ENCODE measurements at places on chromosomes 11 and 22.

DNA sequence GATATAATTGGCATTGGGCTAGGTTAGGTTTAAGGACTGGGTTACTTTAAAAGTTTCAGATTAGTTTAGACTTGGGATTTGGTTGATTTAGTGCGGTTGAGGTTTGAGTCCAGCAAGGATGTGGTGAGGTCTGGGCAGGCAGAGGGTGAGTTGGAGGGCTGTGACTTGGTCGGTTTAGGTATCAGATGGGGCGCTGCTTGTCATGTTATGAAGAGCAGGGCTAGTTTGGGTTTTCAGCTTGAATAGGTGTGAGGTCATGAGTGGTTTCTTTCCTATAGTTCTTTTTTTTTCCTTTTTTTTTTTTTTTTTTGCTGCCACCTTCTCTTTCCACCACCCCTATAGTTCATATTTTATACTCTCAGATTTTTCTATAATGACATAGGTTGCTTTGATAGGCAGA lies 4.8 kb downstream of the CLCF1 start:
- no peak for DNase-seq
- no peaks in the 10 kb centered on the region for H3K36me3 ChIP-seq
- no peak overlapping the region for H3K4me3 ChIP-seq
- H3K27me3 ChIP-seq: no peaks in the 10 kb centered on the region
- H3K27ac ChIP-seq: no peak overlapping the region

- DNase-seq: no peak
- no peaks in the 10 kb centered on the region for H3K4me1 ChIP-seq
- H3K4me3 ChIP-seq: no peak overlapping the region
- no peak overlapping the region for H3K27ac ChIP-seq
- H3K36me3 ChIP-seq: no peaks in the 10 kb centered on the region
Observed at GRCh38 chr11:120714438-120714837, 202.9 kb downstream of the GRIK4 start.

DNA sequence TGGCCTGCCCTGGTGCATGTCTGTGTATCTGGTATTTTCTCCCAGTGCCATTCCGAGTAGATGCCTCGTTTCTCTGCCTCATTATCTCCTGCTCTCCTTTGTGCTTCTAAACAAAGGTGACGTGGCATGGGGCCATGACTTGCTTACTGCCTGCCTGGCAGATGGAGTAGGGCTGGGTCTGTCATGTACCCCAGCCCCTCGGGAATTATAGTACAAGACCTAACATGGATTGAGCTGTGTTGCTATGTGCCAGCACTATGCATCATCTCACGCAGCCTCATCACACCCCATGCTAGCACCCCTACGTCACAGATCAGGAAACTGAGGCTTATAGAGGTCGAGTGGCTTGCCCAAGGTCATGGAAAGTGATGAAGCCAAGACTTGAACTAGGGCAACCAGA lies 88.1 kb downstream of the GALNT18 start:
- H3K27me3 ChIP-seq: no peaks in the 10 kb centered on the region
- H3K4me1 ChIP-seq: no peaks in the 10 kb centered on the region
- no peak overlapping the region for H3K27ac ChIP-seq
- DNase-seq: no peak
- H3K36me3 ChIP-seq: no peaks in the 10 kb centered on the region

DNA sequence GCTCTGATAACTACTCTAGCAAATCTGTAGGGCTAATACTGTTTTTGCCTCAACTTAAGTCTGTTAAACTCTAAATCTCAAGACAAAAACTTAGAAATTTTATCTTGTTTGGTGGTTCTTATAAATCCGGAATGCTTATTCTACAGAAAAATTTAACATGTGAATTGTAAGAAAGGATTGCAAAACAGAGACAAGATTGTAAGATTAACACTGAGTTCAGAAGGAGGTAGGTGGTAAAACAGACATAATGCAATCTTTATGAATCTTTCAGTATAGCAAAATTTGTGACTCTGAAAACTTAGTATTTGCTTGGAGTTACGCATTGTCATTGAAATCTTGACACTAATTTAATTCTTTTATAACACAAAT lies 263.9 kb downstream of the SBF2 start:
- no peaks in the 10 kb centered on the region for H3K4me1 ChIP-seq
- H3K36me3 ChIP-seq: peaks cover 5% of the 10 kb centered on the region
- H3K27ac ChIP-seq: no peak overlapping the region
- no peak for DNase-seq
- H3K4me3 ChIP-seq: no peak overlapping the region

DNA sequence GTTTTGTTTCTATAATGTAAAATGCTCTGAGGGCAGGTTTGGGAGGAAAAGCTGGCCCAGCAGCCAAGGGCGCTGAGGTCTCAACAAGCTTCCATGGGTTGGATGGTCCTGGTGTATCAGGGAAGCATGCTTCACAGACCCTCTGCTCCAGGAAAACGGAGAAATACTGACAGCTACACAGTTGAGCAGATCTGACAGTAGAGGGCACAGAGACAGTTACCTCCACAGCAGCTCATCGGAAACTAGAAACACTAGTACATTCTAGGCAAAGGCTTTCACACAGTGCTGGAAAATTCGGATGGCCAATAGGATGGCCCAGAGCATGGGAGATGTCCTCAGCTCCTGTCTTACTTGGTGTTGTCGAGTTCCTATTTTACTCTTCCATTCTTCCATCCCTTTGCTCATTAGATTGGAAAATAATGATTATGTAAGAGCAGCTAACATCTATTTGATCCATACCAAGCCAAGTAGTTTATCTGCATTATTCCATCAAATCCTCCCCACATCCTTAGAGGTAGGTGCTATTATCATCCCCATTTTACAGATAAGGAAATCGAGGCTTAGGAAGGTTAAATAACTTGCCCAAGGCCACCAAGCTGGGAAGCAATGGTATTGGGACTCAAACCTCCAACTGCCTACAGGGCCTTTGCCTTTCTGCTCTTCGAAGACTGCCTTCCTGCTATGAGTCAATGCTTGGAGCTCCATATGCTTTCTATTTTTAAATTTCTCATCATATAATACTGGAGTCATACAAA lies 28.3 kb downstream of the LMO2 start:
- H3K4me1 ChIP-seq: no peaks in the 10 kb centered on the region
- no peak for DNase-seq
- H3K27me3 ChIP-seq: no peaks in the 10 kb centered on the region
- H3K36me3 ChIP-seq: no peaks in the 10 kb centered on the region
- no peak overlapping the region for H3K27ac ChIP-seq

GRCh38 chr11:46857666-46858065 lies 11.6 kb upstream of the CKAP5 start:
- no peaks in the 10 kb centered on the region for H3K4me1 ChIP-seq
- H3K4me3 ChIP-seq: no peak overlapping the region
- no peak overlapping the region for H3K27ac ChIP-seq

GRCh38 chr22:35754761-35755160 lies 37.1 kb downstream of the APOL5 start:
- H3K36me3 ChIP-seq: no peaks in the 10 kb centered on the region
- no peak overlapping the region for H3K27ac ChIP-seq
- no peak overlapping the region for H3K4me3 ChIP-seq

DNA sequence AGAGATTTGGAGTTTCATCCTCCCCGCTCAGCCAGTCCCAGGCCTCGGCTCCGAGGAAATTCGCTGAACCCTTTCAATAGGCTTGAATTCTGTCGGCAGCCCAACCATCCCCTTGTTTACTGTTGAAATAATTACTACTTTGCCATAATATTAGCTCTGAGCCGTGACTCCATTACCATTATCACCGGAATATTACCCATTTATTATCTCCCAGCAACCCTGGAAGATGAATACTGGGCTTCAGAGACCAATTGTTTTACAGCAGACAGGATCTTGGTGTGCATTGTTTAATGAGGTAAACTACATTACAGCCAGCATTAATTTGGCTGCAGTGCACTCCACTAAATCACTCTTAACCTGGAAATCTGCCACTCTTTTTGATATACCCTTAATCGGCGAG lies 867.4 kb downstream of the NTM start:
- no peaks in the 10 kb centered on the region for H3K36me3 ChIP-seq
- H3K4me1 ChIP-seq: no peaks in the 10 kb centered on the region
- no peak for DNase-seq

DNA sequence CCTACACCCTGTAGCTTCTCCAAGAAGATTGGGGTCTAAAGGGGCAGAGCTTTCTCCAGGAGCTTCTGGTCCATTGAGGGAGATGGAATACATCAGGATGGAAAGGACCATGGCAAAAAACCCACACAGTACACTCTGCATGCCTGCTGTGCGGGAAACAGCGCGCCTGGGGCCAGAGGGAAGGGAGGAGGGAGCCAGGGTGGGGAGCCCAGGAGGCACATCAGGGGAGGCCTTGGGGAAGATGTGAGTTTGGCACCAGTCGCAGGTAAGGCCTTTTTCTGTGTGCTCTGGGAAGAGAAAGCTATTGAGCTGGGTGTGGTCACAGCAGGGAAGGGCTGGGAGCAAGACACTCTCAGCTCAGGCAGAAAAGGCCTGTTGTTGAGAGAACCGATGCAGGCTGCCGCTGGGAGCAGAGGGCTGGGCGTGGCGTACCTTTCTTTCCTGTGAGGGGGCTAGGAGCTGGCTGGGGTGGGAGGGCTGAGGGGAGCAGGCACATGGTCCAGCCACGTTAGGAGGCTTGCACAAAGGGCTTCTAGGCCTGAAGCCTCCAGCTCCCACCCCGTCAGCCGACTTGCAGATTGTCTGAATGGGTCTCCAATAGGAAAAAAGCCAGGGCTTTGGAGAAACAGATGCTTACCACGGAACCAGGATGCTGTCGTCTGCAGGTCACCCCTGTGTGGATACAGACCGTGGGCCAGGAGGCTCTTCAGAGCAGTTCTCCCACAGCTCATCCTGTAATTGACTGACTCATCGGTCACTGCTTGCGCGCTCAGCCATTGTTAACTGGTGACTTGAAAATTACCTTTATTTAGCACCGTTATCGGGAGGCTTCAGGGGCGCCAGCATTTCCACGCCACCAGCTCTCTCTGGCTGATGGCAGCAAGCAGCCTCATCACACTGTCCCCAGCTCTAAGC lies 237.3 kb downstream of the ST3GAL4 start:
- no peak overlapping the region for H3K27ac ChIP-seq
- no peak for DNase-seq
- H3K4me3 ChIP-seq: no peak overlapping the region
- H3K36me3 ChIP-seq: no peaks in the 10 kb centered on the region

- H3K4me3 ChIP-seq: no peak overlapping the region
- H3K27me3 ChIP-seq: no peaks in the 10 kb centered on the region
- H3K27ac ChIP-seq: no peak overlapping the region
- DNase-seq: no peak
Observed at GRCh38 chr11:75389276-75389605, 10.1 kb upstream of the RPS3 start.

DNA sequence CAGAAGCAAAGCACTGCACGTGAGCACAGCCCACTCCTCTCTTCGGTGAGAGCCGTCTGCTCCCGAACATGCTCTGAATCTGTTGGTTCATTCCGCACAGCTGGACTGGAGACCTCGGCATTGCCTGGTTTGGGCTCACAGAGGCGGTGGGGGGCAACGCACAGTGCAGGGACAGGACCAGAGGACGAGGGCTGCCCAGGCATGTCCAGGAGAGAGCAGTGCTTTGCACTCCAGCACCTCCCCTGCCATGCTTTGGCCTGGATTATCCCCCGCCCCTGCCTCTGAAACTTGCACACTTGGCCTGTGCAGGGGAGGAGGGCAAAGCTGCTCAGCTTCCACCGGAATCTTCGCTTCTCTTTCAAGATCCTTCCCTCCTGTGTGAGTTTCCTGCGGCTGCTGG lies 536.5 kb downstream of the BRD1 start:
- H3K4me1 ChIP-seq: no peaks in the 10 kb centered on the region
- H3K36me3 ChIP-seq: no peaks in the 10 kb centered on the region
- H3K27me3 ChIP-seq: no peaks in the 10 kb centered on the region
- H3K4me3 ChIP-seq: no peak overlapping the region
- H3K27ac ChIP-seq: no peak overlapping the region
- no peak for DNase-seq

DNA sequence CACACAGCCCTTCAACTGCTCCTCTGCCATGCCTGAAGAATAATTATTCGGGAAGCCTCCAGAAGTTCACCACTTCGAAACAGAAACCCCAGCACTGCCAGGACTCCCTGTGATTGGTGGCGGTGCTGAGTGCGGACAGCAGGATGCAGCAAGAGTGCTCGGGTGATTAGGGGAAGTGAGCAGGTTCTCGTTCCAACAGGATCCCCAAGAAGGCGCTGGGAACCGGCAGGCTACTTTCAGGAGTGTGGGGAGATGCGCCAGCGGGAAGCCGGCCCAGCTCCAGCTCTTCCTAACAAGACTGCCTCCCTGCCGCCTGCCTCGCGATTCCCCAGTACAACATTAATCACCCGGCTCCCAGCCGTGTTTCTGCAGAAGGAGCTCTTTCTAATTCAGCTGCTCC lies 630.2 kb downstream of the BRD1 start:
- H3K36me3 ChIP-seq: no peaks in the 10 kb centered on the region
- H3K27ac ChIP-seq: no peak overlapping the region
- no peaks in the 10 kb centered on the region for H3K27me3 ChIP-seq
- no peaks in the 10 kb centered on the region for H3K4me1 ChIP-seq
- no peak overlapping the region for H3K4me3 ChIP-seq
- DNase-seq: no peak

DNA sequence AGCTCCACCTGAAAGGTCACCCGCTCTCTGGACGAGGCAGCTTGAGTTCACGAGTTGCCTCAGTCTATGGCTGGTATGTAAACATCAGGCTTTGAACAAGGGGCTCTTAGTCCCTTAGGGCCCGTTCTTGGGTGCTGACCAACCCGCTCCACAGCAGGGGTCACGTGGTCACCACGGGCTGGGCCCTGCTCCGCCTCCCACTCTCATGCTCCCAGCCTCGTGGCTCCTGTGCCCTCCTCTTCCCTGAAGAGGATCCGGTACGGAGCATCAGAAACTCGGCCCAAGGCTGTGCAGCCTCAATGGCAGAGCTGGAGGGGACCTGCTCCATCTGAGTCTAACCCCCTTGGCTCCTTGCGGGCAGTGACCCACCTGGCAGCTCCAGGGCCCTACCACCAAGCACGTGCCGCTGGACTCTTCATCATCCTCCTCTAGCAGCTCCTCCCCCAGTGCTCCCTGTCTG lies 54.2 kb upstream of the TTLL12 start:
- H3K4me3 ChIP-seq: no peak overlapping the region
- DNase-seq: no peak
- no peaks in the 10 kb centered on the region for H3K27me3 ChIP-seq
- H3K36me3 ChIP-seq: no peaks in the 10 kb centered on the region

GRCh38 chr22:37778370-37779009 lies 29.2 kb upstream of the GCAT start:
- no peak for DNase-seq
- no peak overlapping the region for H3K27ac ChIP-seq
- no peaks in the 10 kb centered on the region for H3K27me3 ChIP-seq
- H3K4me1 ChIP-seq: no peaks in the 10 kb centered on the region
- H3K4me3 ChIP-seq: no peak overlapping the region

DNA sequence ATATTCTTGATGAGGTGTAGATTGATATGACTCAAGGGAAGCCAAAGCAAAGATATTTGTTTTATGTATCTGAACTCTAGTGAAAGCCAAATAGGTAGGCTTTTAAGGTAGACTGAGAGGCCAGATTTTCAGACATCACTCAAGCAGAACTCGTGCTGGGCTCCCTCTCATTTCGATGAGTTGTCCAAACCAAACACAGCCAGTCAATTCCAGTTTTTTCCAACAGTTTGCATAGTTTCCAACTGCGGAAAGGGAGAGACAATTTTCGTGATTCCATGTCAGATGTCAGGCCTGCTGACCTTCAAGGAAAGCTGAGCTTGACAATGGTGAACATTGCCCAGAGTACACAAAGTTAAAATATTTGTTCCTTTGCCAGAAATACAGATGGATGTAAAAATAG lies 110.9 kb upstream of the MPPED2 start:
- no peak for DNase-seq
- H3K4me3 ChIP-seq: no peak overlapping the region
- no peaks in the 10 kb centered on the region for H3K27me3 ChIP-seq
- H3K36me3 ChIP-seq: no peaks in the 10 kb centered on the region
- no peaks in the 10 kb centered on the region for H3K4me1 ChIP-seq
- H3K27ac ChIP-seq: no peak overlapping the region
